ENCODE measurements at places on chromosomes 7 and 10. TPM values are rescaled to one million over a fixed set of nuclear protein-coding genes. Genes with fewer than 3 reads are reported as not detected.

DNA sequence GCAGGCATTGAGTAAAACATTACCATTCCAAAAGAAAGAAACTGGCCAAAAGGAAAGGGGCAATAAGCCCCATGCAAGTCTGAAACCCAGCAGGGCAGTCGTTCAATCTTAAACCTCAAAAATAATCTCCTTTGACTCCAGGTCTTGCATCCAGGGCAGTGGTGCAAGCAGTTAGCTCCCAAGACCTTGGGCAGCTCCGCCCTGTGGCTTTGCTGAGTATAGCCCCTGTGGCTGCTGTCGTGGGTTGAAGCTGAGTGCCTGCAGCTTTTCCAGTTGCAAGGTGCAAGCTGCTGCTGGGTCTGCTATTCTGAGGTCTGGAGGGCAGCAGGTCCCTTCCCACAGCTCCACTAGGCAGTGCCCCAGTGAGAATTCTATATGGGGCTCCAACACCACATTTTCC is 580.1 kb upstream of the AUTS2 start:
- DNase-seq: no peak

DNA sequence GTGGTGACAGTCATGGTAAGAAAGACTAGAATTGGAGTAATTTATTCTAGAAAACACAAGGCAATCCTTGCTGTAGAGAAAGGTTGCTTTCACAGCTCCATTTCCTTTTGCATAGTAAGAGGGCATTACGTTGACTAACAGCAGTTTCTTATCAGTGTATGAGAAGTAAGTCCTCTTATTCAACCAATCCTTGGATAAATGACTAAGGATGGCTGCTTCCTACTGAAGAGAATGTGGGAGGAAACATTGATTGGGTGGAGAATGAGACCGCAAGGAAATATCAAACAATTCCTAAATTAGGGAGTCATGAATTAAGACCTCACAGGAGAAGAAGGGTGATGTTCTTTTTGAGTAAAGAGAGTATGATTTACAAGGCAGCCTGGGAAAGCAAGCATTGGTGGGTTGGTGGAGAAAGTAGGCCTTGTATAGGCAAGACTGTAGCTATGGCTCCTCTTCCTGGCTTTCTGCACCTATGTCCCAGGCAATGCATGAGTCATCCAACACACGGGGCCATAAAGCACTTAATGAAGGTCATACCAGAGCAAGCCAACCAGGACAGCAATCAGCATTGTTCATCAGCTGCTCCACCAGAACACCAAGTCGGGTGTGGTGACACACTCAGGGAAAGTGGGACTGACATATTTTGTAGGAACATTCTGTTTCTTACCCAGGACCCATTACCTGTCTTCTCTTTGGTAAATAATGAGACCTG is 5.6 kb downstream of the MGAM start:
- DNase-seq: no peak

GRCh38 chr10:43437141-43437870 is 395 bp downstream of the ZNF487 start:
- no peak for DNase-seq

The GSTO1 gene
- 161 TPM for total RNA-seq

The CYP26C1 gene
- not detected for total RNA-seq

- no peak for DNase-seq
Measured at GRCh38 chr10:110845756-110846620, 25.7 kb upstream of the PDCD4 start.

- no peak for DNase-seq
Measured at GRCh38 chr7:130970696-130971095, 236.7 kb upstream of the KLF14 start.

The EMX2 gene
- not detected for total RNA-seq

- DNase-seq: no peak
Measured at GRCh38 chr7:17069146-17069545, 187.4 kb upstream of the AGR3 start.

The CNNM1 gene
- not detected for total RNA-seq

The SDK1 gene
- 4.0 TPM for total RNA-seq

The MKX gene
- total RNA-seq: 0.26 TPM

DNA sequence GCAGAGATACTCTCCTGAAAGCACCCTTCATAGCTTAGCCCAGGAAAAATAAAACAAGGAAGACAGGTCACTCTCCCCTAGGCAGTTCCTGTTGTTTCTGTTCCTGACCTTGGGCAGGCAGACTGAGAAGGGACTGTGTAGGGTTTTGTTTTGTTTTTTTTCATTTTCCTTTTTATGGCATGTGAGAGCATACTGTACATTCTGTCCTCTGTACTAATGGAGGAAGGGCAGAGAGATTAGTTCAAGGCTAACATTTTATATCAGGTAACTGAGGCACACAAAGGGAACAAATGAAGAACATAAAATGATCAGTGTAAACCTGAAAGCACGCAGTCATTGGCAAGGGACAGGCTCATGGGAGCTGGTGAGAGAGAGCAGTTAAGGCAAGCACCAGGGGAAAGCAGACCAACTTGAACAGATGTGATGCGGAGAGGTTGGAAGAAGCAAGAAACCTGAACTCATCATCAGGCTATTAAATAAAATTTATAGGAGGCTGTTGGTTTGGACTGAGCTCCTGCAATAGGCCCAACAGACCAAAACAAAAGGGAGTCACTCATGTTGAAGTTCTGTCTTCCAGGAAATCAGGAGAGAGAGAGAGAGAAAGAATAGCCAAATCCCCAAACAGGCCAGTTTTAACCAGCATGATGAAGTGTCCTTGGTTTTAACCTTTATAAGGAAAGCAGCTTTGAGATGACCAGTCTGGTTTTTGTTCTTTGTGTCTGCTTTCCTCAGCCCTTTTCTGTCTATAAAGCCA is 34.1 kb upstream of the PDCD4 start:
- no peak for DNase-seq

The ACTL6B gene
- not detected for total RNA-seq

GRCh38 chr10:133388973-133389818 is 4.8 kb upstream of the MTG1 start:
- no peak for DNase-seq

Measured in heart right ventricle (tissue), 16 donors.